ENCODE measurements at places on chromosomes 2 and 18.

DNA sequence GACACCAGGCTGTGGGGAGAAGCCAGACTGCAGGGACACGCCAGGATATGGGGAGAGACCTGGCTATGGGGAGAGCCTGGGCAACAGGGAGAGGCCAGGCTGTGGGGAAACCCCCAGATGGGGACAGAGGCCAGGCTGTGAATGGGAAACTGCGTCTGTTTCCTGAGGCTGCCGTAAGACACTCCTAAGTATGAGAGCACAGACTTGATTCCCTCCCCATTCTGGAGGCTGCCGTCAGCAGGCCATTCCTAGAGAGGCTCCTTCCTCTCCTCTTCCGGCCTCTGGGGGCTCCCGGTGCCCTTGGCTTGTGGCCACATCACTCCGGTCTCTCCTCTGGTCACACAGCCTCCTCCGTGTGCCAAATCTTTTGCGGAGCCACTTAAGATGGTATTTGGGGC lies 32.3 kb downstream of the ADI1 start:
- DNase-seq = no peak

DNA sequence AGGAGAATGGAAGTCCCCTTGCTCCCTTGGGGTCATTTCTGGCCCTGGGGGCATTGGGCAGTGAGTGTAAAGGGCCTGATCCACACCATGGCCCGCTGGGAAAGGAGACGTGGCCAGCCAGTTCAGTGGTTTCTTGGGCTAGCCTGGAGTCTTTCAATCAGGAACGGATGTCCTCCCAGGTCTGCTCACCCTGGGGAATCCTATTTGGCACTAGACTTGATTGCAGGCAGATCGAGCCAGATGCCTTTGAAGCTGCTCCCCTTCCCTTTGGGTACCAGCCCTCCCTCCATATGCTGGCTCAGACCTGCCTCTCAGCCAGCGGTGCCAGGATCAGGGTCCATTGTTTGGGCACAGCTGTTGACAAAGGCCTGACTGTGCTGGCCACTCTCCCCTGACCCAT lies 11.0 kb downstream of the FBLN7 start:
- no peak for DNase-seq

DNA sequence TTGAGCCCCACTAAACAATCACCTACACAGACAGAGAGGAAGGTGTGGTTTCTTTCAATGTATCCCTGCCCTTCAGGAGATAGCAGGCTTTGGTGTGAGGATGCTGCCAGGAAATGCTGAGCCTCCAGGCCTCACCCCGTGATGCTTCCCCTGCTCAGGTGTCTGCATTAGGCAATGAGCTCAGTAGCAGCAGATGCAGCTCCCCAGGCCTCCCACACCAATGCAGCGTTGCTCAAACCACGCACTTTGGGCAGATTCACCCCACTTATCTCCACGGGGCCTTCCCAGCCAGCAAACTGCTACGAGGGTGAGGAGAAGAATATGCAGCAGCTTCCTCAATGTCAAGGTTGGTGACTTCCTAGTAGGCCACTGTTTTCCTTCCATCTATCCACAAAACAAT lies 229.3 kb upstream of the PXDN start:
- DNase-seq = no peak

DNA sequence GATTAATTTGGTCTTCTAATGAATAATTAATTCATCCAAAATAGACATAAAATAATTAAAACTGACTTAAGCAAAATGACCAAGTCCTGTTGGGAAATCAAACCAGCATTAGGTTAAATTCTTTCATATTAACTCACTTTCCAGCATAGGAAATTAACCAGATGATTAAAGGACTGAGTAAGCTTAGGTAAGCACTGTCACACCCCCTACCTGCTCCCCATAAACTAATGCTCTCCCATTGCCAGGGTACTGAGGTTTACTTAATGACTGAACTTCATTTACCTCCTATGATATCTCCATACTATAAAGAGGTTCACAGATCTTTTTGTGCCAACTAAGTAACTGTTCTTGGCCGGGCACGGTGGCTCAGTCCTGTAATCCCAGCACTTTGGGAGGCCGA lies 13.7 kb downstream of the DSC2 start:
- no peak for DNase-seq

- no peak for DNase-seq
These were observed 451.4 kb upstream of the ST6GAL2 start for GRCh38 chr2:107337209-107337898.

DNA sequence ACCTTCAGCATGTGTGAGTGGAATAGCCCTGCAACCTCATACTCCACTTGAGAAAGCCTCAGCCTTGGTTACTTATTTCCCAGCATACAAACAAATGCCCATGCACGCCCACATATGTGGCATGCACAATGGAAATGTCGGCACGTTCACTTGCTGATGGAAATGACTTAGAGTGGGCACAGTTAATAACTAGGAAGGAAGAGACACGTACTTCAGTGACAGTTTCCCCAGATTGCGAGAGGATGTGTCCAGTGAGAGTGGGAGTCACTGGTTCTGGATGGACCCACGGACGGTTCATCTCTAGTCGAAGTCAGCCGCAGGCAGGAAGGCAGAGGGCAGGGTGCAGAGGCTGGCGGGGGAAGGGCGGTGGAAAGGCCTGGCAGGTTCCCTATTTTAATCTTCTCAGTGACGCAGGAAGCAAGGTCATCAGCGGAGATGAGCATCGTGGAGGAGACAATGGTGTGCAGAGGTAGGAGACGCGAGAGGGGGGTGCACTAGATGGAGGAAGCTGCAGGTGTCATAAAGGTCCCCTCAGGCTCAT lies 350.7 kb upstream of the MYT1L start:
- no peak for DNase-seq

- DNase-seq = no peak
These were observed 375.5 kb upstream of the SLC8A1 start for GRCh38 chr2:40827392-40827791.

GRCh38 chr18:55695091-55695490 lies 107.1 kb upstream of the TCF4 start:
- no peak for DNase-seq

Data from stimulated activated CD4-positive, alpha-beta T cell treated with anti-CD3 and anti-CD28 coated beads, Interleukin-4, amount 100 ng/mL, for 1 hour (primary cell).